HepG2 (cell line): ENCODE measurements at places on chromosomes 6 and 20. TPM values are rescaled to one million over a fixed set of nuclear protein-coding genes. Genes with fewer than 3 reads are reported as not detected.

GRCh38 chr6:119174879-119175817 is 96.7 kb upstream of the FAM184A start:
- H3K27me3 ChIP-seq: no peaks in the 10 kb centered on the region
- peaks cover 67% of the 10 kb centered on the region for H3K4me1 ChIP-seq
- H3K36me3 ChIP-seq: peaks cover 1% of the 10 kb centered on the region
- H3K4me3 ChIP-seq: no peak overlapping the region
- no peak for DNase-seq

GRCh38 chr20:47174456-47175243 is 181.8 kb downstream of the ZMYND8 start:
- no peak for DNase-seq
- H3K4me1 ChIP-seq: no peaks in the 10 kb centered on the region
- peaks cover 43% of the 10 kb centered on the region for H3K27me3 ChIP-seq
- H3K27ac ChIP-seq: no peak overlapping the region

DNA sequence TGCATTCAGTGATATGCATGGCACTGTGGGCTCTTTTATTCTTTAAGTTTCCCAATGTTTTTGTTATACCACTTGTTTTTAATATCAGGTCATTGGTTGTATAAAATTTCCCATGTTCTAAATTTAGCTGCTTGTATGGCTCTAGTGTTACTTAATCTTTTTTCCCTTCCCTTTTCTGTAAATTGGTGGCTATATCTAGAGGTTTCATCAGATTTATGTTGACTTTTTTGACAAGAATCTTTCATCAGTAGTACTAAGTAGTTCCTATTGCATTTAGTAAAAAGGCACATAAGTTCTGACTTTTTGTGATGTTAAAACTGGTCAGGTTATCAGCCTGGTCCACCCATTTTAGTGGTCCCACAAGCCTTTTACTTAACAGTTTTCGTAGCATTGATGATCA is 51.1 kb downstream of the MMS22L start:
- no peaks in the 10 kb centered on the region for H3K4me1 ChIP-seq
- H3K27me3 ChIP-seq: no peaks in the 10 kb centered on the region
- no peak for DNase-seq
- no peak overlapping the region for H3K4me3 ChIP-seq

DNA sequence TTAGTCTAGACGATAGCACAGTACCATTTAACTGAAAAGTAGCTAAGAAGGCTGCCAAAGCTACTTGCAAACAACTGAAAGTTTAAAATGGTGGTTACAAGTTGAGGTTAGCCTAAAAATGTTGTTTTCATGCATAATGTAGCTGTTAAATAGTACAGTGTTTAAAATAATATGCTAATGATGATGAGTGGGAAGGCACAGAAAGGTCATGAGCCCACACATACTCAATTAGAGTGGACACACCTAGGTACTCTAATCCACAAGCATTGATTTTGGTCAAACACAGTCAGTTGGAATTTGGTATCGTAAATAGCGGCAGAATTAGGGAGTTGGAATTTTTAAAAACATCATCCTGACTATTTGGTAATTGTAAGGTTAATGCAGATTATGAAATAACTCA is 7.0 kb downstream of the TXLNB start:
- H3K27me3 ChIP-seq: peaks cover 5% of the 10 kb centered on the region; the same call in 2 of the 3 replicates
- no peak overlapping the region for H3K27ac ChIP-seq
- no peak for DNase-seq
- no peak overlapping the region for H3K4me3 ChIP-seq
- 0 out of 2 replicates have a peak, but pooled peaks cover 6% of the 10 kb centered on the region for H3K4me1 ChIP-seq
- no peaks in the 10 kb centered on the region for H3K36me3 ChIP-seq

GRCh38 chr6:103505155-103505518 is 1354.6 kb downstream of the HACE1 start:
- no peaks in the 10 kb centered on the region for H3K27me3 ChIP-seq
- H3K4me3 ChIP-seq: no peak overlapping the region
- H3K4me1 ChIP-seq: no peaks in the 10 kb centered on the region
- H3K27ac ChIP-seq: no peak overlapping the region
- no peaks in the 10 kb centered on the region for H3K36me3 ChIP-seq

- 0 out of 2 replicates have a peak, but pooled peaks cover 8% of the 10 kb centered on the region for H3K4me1 ChIP-seq
- H3K4me3 ChIP-seq: no peak overlapping the region
- H3K27me3 ChIP-seq: no peaks in the 10 kb centered on the region
- H3K36me3 ChIP-seq: peaks cover 15% of the 10 kb centered on the region
These were observed 188.7 kb downstream of the FOXC1 start for GRCh38 chr6:1798303-1798964.

DNA sequence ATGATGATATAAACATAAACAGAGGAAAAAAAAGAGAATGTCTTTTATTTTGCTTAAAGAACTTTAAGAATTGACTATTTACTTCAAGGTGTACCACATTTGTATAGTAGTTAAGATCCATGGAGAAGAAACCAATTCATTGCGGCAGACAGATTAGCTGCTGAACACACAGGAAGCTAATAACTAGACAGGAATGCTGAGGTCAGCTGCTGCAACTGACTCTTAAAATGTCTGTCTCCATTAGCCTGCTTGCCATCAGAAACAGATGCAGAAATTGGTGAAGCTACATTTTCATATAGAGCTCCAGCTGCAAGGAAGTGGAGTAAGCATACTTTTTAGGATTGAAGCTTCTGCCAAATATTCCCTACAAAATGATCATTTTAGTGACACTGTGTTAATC is 939.5 kb downstream of the EPHA7 start:
- H3K27ac ChIP-seq: no peak overlapping the region
- H3K27me3 ChIP-seq: no peaks in the 10 kb centered on the region
- H3K4me1 ChIP-seq: no peaks in the 10 kb centered on the region
- no peak for DNase-seq

GRCh38 chr20:17838921-17839320 is 129.7 kb downstream of the SNX5 start:
- H3K4me1 ChIP-seq: peaks cover 45% of the 10 kb centered on the region
- no peak overlapping the region for H3K27ac ChIP-seq
- no peak overlapping the region for H3K4me3 ChIP-seq
- no peak for DNase-seq
- no peaks in the 10 kb centered on the region for H3K36me3 ChIP-seq

DNA sequence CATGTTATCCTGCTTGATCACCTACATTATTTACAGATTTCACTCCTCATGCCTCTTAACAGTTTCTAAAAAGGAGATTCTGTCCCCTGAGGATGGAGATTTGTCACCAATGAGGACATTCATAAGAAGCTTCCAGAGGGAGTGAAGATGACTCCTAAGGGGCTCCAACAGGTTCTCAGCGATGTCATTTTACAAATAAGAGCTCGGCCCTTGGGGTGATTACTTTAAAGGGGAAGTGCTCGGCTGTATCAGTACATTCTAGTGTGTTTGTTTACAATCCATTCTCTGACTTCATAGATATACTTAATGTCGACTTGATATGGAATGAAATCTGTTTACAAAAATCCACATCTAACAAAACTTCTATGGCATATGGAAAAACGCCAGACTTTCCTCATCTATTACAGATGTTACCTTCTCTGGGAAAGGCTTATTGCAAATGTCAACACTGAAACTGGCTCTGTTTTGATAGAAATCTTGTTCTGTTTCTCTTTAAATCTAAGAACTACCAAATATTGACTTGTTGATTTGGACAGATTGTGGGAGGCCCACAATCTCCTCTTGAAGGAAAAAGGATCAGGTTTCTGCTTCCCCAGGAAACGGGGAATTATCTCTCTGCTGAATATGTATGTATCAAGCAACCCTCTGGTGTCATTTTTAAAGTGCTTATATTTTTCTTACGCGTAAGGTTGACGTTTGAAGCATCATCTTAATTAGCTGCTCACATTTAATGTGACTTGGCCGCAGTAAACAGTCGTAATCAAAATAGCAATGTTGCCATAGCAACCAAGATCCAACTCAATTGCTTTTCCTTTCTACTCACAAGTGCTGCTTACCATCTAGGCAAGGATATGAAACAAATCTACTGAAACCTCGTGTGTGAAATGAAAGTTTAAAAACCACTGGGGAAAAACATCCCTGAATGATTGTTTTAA is 95.7 kb downstream of the SHLD1 start:
- H3K27me3 ChIP-seq: no peaks in the 10 kb centered on the region
- H3K4me3 ChIP-seq: no peak overlapping the region
- no peaks in the 10 kb centered on the region for H3K36me3 ChIP-seq
- H3K4me1 ChIP-seq: peaks cover 19% of the 10 kb centered on the region
- no peak overlapping the region for H3K27ac ChIP-seq

DNA sequence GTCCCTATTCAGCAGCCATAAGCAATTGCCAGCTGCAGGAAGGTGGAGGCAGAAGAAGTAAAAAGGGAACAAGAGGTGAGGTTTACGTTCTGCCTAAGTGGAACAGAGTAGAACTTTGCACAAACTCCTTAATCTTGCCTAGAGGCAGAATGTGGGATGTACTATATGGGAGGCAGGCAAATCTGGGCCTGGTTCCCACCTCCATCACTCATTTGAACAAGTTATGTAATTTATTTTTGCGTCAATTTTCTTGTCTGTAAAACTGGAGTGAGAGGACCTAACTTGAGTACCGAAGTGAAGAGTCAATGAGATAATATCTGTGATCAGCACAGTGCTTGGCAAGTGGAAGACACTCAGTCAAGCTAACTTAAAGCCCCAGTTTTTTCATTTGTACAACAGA is 2.0 kb upstream of the TPBG start:
- no peaks in the 10 kb centered on the region for H3K27me3 ChIP-seq
- DNase-seq: no peak
- H3K36me3 ChIP-seq: no peaks in the 10 kb centered on the region

- H3K4me3 ChIP-seq: no peak overlapping the region
- H3K36me3 ChIP-seq: no peaks in the 10 kb centered on the region
- H3K27me3 ChIP-seq: no peaks in the 10 kb centered on the region
- no peak for DNase-seq
- H3K27ac ChIP-seq: no peak overlapping the region
These were observed 79.3 kb upstream of the NAA20 start for GRCh38 chr20:19937651-19938420.

DNA sequence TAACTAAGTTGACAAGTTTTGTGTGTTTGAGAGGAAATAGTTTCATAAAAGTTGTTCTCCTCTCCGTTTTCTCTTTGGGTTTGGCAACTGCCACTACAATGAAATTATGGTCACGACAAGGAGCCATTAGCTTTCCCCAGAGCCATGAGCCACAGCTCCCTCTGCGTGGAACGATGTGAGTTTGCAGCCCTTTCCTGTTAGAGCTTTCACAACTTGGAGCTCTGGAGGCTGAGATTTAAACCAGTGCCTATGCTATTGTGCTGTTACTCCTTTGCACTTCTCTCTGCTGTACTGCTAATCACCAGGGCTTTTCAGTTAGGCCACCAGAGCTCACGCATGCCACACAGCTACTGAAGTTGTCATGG is 29.3 kb upstream of the TXNDC5 start:
- H3K27me3 ChIP-seq: no peaks in the 10 kb centered on the region; the same call in 1 of the 2 replicates
- no peak for DNase-seq
- no peaks in the 10 kb centered on the region for H3K4me1 ChIP-seq

GRCh38 chr20:43721429-43722152 is 5.2 kb downstream of the GTSF1L start:
- peaks cover 38% of the 10 kb centered on the region for H3K4me1 ChIP-seq
- no peak overlapping the region for H3K4me3 ChIP-seq
- H3K36me3 ChIP-seq: no peaks in the 10 kb centered on the region
- DNase-seq: no peak
- H3K27me3 ChIP-seq: no peaks in the 10 kb centered on the region

Gene NKX2-4
- not detected in 2 replicates for polyA plus RNA-seq

Gene ZGPAT
- 23.0 and 32.8 TPM in 2 replicates for polyA plus RNA-seq

Gene C2
- 307 and 450 TPM in 2 replicates for polyA plus RNA-seq

Gene POLR3F
- polyA plus RNA-seq: 11.7 and 12.8 TPM in 2 replicates

Gene TMEM74B
- 18.4 and 25.0 TPM in 2 replicates for polyA plus RNA-seq

Gene CALHM4
- polyA plus RNA-seq: not detected in 2 replicates

Gene COL12A1
- polyA plus RNA-seq: 0.20 TPM in 1 of 2 replicates, not detected in the other
